ENCODE measurements at places on chromosomes 3 and 15.

- peak; percentile 72 for DNase-seq
Measured at GRCh38 chr15:90300988-90301706, 35.7 kb downstream of the NGRN start.

- no peak for DNase-seq
Measured at GRCh38 chr15:70509731-70510143, 253.6 kb downstream of the UACA start.

DNA sequence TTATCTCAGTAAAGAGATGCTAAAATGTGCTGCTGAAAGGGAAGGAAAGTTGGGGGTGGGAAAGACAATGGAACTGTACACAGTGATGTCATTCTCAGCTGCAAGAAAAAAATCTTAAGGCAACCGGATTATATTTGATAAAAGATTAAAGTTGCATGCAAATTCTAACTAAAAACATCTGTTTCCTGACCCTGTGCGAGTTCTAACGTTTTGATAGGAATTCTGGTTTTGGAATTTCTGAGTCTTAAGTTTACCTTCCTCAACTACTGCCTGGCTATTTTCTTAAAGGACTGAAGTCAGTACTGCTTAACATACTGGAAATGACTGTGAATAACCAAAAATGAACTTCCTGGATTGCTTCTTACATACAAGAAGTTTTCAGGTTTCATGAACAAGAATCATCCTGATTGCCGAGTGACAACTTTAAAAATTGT, 115.5 kb downstream of the SLC25A26 start:
- DNase-seq: no peak

DNA sequence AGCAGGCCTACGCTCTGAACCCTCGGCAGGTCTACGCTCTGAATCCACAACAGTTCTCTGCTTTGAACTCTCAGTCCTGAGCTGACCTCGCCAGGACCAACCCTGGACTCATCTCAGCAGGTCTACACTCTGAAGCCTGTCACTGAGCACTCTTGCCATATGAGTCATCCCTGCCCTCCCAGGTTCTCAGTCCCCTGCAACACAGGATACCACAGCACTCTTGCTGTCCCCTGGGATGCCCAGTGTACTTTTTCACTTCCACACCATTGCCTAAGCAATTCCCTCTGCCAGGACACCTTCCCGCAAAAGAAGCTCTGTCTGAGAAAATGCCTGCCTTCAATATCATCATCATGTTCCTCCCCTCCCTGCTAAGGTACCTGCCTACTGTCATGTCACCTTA, 42.0 kb downstream of the NUP210 start:
- DNase-seq: no peak

DNA sequence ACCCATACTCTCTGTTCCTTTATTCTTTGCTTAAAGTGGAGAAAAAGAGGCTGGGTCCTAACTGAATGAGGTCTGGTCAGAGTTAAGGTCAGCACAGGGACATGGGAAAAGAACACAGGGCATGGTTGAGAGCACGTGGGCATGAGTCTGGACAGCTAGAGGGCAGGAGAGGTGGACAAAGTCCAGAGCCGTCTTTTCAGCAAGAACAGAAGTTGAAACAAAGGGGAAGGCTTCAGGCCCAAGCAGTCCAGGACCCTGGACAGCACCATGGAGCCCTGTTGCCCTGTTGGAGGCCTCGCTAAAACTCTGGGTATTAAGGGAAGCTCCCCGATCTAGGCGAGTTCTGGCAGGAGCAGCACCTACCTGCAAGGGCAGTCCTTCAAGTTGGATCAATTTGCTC, 50.7 kb downstream of the XYLB start:
- no peak for DNase-seq

DNA sequence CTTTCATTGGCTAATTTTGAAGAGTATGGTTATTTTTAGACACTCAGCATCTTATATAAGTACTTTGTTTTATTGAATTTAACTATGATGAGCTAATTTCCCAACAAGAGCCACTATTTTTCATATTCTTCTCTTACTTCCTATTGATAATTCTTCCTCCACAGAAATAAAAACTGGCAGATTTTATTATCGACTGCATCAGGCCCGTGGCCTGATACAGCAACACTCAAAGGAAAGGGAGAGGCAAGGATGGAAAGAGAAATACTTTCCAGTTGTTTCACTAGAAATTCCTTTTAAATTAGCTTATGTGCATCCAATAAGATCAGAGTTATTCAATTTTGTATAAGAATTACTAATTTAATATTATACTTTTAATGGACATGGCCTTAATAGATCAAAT, 886.3 kb downstream of the ROBO1 start:
- DNase-seq: no peak

DNA sequence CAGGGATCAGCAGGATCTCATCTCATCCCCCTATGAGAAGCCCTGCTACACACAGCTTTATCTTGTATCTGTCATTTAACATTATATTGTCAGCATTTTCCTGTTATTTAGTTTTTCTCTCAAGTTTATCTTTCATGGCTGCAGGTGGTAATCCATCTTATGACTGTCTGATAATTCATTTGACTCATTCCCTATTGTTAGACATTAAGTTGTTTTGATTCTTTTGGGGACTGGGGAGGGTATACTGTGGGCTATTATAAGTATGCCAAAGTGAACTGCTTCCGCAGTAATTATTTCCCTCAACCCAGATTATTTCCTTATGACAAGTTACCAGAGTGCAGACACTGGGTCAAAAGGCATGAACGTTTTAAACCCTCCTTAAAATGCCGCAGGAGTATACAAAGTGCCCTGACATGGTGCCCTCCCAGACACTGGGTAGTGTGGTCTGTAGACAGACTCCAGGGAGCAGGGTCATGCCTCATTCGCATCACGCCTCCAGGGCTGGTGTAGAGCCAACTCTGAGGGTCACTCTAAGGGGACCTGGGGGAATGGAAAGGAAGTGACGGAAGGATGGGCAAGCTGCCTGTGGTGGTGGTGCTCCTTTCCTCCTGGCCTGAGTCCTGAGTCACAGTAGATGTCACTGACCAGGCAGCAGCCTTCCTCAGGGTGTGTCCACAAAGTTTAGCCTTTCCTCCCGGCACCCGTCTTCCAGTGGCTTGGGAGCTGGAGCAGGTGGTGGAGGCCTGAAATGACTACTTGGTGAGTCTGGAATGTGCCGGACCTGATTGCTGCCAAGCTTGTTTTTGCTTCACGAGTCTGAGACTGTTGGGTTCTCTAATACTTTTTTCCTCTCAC, 11.6 kb downstream of the GPR160 start:
- no peak for DNase-seq

GRCh38 chr3:168828943-168829342, 733.2 kb upstream of the GOLIM4 start:
- DNase-seq: no peak

DNA sequence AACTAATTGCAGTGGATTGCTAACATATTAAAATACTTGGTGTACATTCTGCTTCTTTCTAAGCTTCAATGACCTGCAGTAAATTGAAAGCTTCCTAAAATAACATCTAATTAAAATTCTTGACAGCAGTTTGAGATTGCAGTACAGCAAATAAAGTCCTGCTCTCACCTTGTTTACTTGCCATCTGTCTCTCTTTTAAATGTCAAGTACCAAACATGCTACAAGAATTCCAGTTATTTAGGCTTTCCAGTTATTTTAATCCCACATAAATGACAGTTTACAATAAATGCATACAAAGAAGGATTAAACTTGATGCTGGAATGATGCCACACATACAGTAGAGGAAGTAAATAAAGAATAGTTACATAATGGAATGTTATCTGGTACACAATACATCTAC, 33.2 kb downstream of the CBLB start:
- no peak for DNase-seq

- DNase-seq: no peak
Measured at GRCh38 chr3:8875836-8876235, 87.4 kb downstream of the RAD18 start.

GRCh38 chr3:126706631-126707030, 2.6 kb downstream of the CHCHD6 start:
- no peak for DNase-seq

GRCh38 chr3:15023719-15024118, 41.4 kb downstream of the MRPS25 start:
- no peak for DNase-seq
